ENCODE measurements at places on chromosomes 12 and 14.

DNA sequence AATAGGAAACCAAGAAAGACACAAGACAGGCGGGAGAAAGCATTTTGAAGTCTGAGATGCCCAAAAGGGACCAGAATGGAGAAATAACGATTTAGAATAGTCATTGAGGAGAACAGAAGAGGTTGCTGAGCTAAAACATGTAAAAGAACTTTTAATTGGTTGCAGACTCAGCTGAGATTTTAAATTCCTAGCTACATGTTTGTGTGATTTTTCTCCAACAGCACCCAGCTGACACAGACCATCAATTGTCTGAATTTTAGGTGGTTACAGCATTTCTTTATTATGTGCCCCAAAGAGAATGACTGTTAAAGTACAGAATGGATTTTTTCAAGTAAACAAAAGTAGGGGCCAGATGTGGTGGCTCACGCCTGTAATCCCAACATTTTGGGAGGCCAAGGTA lies 50.3 kb downstream of the BAZ1A start:
- DNase-seq = no peak

DNA sequence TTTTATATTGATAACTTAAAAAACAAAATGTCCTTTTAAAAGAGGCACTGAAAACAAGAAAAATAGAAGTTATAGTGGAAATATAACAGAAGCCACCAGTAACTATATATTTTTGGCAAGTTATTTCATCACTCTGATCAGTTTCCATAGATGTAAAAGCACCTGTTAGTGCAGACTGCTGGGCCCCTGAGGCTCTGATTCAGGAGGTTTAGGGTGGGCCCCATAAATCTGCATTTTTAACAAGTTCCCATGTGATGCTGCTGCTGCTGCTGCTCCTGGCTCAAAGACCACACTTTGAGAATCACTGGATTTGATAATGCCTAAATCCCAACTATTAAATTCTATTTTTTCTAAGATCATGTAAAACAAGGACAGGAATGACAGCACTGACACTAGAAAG lies 251.1 kb downstream of the MED13L start:
- no peak for DNase-seq

GRCh38 chr12:98924-99352 lies 32.4 kb downstream of the IQSEC3 start:
- no peak for DNase-seq

DNA sequence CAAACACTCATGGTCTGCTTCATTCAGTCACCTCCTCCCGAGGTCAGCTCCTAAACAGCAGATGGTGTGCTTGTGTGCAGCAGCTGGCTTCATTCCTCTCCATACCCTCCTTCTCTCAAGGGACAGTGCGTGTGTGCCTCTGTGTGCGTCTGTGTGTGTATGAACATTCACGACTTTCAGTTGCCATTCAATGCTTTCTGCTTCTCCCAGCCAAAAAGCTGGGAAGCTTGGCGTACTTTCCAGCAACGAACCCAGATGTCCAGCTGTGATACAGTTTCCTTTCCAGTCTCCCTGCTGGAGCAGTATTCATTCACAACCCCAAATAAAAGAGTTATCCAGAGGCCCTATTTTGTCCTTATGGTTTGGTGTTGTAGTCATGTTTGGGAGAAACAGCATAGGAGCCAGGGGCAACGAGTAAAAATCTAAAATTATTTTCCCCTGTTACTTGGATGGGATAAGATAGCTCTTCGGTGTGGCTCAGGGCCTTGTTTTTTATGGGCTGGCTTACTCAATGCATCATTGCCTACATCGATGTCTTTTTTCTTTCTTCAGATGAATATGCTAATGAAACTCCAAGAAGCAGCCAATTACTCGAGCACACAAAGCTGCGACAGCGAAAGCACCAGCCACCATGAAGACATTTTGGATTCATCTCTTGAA lies 379.3 kb downstream of the NAV3 start:
- no peak for DNase-seq

- DNase-seq = no peak
Observed at GRCh38 chr14:71361336-71361735, 454.1 kb downstream of the PCNX1 start.

GRCh38 chr12:58819985-58820384 lies 100.3 kb downstream of the LRIG3 start:
- no peak for DNase-seq

GRCh38 chr12:3496957-3497356 lies 6.0 kb downstream of the PRMT8 start:
- DNase-seq = no peak

GRCh38 chr12:66008985-66009384 lies 121.6 kb downstream of the LLPH start:
- DNase-seq = no peak

DNA sequence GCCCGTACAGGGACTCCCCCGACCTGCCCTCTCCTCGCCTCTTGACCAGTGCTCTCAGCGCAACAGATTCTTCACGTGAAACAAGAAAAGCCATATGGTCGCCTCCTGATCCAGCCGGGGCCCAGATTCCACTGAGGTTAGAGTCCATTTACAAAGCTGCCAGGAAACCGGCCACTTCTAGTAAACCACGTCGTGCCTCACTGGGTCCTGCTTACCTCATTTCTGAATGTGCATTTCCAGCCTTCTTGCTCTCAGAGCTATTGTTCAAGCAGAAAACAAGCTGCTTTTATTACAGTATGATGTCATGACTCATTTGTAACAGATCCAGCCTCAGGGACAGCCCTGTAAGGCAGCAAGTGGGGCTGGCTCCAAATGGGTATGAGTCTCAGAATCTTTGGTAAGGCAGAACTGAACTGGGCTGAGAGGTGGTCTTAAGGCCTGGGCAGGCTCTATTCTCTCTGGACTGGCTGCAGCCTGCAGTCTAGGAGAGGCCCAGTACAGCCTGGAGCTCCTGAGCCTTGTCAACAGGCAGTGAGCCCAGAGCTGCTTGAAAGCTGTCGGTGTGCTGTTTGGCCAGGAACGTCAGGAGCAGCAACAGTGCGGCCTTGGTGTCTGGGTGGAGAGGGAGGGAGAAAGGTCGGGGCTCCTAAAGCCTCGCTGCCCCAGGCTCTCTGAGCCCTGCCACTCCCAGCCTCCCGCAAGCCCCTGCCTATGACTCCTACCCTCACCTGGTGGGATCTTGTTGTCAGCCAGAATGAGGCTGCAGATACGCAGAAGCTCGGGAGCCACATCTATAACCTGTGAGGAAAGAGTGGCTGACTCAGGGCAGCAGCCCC lies 8.3 kb downstream of the REC8 start:
- no peak for DNase-seq

- no peak for DNase-seq
Observed at GRCh38 chr12:132571051-132571450, 39.3 kb downstream of the LRCOL1 start.

DNA sequence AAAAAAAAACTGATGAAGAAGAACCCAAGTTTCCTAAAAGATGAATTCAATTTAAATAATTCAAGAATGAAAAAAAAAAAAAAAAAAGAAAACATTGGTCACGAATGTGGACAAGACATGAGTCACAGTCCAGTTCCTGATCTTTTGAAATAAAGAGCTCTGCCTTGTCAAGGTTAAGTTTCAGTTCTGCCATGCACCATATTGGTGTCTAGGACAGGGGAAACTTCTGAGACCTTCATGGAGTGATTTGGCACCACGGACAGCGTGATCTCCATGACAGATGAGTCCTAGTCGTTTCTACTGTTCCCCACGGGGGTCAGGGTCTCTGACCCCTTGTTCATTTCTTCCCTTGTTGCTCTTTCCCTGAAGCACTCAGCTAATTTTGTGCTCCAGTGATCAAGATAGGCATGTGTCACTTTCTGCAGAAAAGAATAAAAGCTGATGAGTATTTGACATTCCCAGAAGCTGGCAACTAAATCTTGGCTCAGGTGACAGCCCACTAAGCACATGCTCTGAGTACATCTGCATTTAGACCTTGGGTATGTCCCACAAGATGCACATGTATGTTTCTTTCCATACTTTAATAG lies 1159.7 kb downstream of the BCL11B start:
- DNase-seq = no peak

- DNase-seq = no peak
Observed at GRCh38 chr14:95260537-95261361, 59.0 kb downstream of the CLMN start.

GRCh38 chr12:113239288-113239771 lies 18.1 kb downstream of the TPCN1 start:
- no peak for DNase-seq

- no peak for DNase-seq
Observed at GRCh38 chr12:114140576-114140975, 174.5 kb upstream of the RBM19 start.

DNA sequence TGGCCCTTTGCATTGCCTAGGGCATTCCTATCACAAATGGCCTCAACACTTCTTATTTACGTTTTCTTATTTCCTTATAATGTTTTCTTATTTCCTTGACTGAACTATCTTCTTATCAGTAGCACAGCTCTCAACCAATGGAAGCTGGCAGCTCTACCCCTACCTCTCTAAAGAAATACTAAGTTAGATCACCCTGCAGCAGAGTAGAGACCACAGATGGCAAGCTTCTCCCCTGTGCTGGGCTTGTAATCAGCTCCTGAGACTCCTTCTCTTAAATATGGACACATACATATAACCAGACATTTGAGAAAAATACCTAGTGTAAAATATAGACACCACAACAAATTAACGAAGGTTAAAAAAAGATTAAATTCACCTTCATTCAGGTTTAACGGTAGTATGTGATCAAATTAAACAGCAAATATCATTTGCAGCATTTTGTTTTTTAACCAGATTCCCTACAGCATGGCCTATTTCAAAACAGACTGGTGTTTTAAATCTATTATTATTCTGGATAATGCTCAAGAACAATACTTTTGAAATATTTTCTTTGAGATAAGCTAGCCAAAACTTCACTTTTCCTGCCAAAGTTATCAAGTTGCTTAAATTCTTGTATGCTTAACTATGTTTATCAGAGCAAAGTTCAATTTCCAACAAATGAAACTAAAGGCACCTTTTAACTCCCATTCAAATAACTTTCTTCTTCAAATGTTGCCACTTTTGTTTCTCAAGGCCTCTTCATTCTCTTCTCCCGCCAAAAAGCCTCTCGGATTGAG lies 54.3 kb downstream of the SLC41A2 start:
- no peak for DNase-seq

DNA sequence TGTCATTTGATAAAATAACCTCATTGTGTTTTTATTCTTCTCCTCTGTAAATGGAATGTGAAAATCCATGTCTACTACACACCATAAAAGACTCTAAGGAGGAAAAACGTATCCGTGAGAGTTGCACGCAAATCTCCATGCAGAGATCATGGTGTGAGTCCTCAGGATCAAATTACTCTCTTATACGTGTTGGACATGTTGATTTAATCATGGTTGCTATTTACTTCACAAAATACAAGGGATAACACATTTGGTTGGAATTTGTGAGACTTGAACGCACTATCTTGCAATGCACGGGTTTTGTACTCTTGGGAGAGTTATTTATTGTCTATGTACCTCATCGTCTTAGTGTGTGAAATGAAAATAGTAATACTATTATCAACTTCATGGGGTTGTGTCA lies 128.0 kb upstream of the RASSF8 start:
- no peak for DNase-seq

GRCh38 chr14:64880221-64881121 lies 764 bp upstream of the SPTB start:
- no peak for DNase-seq

DNA sequence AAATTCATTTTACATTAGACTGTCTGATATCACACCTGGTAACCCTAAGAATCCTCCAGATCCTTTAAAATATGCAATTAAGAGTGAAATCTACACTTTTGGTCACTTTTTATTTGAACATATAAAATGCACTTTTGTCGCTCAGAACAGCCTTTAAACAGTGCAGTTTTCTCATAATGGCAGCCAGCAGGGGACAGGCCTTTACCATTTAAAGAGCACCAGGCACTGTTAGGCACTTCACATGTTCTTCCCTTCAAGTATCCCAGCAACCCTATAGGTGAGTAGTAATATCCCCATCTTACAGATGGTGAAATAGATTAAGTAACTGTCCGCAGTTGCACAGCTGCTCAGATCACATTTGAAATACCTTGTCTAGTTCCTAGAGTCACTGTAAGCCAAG lies 11.3 kb upstream of the SAMD4A start:
- DNase-seq = no peak

DNA sequence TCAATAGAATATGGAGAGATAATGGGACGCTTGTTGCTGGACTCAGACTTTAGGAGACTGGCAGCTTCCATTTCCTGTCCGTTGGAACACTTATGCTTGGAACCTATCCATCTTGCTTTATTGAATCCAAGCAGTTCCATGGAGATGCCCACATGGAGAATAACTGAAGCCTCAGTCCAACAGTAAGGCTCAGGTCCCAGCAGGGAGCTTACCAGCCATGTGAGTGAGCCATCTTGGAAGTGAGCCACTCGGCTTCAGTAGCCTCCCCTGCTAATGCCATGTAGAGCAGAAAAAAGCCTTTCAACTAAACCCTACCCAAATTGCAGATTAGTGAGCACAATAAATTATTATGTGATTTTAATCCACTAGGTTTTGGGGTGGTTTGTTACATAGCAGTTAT lies 538.8 kb upstream of the STXBP6 start:
- no peak for DNase-seq

DNA sequence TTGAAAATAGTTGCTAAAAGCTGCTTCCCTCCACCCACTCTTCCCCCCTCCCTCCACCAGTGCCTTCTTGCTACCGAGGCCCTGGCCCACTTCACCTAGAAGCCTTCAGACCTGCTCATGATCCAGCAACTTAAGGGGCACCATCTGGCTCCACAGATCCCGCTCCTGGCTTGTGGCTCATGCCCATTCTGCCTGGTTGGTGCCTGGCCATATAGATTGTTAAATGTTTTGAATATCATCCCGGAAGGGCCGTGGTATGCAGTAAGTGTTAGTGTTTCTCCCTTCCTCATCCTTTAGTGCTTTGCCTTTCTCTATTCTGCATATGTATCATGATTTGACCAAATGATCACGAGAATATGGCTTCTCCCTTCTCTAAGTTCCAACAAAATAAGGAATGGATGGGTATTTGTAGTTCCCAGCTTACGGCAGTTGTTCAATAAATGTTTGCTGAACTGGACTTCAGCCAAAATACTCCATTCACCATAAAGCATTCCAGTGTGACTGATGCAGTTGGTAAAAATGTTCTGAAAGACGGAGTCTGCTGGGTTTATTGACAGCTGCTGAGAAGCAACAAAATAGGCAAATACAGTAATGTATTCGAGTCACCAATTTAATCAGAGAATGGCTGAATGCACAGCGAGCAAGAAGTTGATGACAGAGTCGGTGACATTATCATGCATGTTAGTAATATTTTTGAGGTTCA lies 30.7 kb downstream of the GRIP1 start:
- DNase-seq = no peak

DNA sequence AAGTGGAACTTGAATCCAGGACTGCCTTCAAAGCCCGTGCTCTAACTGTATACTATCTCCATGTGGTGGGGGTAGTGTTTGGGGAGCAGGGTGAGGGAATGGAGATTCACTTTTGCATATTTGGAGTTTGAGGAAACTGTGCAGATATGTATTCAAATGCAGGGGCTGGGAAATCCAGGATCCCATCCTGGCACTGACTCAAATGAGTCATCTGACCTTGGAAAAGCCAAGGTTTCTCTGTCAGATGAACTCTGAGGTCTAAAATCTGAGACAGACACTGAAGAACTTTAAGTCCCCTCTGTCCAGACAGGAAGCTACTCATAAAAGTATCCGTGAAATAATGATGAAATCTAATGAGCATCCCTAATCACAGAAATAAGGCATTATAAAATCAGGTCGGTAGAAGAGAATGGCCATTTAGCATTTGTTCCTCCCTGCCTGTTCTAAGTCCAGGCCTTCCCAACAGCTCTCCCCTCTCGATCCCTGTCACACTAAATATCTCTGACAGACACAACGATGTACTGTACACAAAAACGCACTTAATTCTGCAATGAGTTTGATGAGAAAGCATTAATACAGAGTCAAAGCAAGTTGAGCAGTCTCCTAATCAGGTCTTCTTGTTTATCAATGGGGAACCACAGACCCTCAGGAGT lies 14.4 kb downstream of the NIN start:
- DNase-seq = no peak

Data from iPS DF 6.9 (cell line).